ENCODE measurements at places on chromosomes 7 and 10.

DNA sequence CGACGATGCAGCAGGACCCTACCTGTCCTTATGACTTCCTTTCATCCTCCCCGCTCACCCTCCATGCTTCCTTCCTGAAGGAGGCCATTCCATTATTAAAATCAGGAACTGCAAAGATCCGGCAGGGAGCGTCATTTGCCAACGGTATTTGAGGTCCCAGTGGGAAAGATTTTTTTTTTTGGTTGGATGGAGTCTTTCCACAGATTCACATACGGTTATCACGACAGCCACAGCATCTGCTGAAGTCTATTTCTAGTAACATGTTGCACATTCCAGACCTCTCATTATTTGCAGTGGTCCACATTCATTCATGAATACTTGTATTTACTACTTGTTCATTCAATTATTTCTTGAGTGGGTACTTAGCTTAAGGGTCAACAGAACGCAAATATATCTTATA is 94.7 kb upstream of the LYZL2 start:
- DNase-seq = no peak

DNA sequence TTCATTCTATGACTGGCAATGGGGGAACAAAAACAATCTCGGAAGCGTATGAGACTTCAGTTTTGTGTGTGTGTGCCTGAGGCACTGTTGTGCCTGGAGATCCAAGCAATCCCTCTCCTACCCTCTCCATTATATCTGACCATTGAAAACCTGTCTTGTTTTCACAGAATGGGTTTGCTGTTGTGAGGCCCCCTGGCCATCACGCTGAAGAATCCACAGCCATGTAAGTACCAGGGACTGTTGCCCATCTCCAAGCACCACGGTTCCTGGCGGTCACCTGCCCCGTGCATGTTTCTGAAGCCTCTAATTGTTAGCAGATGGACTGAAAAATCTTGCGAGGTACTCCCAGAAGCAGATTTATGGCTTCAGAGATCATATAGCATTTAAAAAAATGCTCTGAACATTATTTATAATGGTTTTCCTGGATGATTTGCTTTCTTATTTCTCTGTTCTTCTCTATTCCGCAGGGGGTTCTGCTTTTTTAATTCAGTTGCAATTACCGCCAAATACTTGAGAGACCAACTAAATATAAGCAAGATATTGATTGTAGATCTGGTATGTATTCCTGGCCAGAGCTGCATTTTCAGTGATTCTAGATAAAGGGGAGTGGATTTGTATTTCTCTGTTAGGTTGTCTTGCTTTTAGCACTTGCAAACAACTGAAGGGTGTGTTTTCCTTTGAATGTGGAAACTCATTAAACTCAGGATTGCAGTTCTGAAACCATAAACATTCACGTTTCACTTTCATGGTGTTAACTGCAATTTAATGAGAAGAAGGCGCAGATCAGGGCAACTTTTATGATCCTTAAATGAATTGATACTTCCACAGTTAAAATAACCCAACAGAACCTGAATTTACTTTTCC is 288.2 kb downstream of the TWIST1 start:
- DNase-seq = no peak

- no peak for DNase-seq
These were observed 99.7 kb upstream of the DDC start for GRCh38 chr7:50664937-50665336.

- DNase-seq = no peak
These were observed 165.0 kb downstream of the CCSER2 start for GRCh38 chr10:84493361-84493760.

DNA sequence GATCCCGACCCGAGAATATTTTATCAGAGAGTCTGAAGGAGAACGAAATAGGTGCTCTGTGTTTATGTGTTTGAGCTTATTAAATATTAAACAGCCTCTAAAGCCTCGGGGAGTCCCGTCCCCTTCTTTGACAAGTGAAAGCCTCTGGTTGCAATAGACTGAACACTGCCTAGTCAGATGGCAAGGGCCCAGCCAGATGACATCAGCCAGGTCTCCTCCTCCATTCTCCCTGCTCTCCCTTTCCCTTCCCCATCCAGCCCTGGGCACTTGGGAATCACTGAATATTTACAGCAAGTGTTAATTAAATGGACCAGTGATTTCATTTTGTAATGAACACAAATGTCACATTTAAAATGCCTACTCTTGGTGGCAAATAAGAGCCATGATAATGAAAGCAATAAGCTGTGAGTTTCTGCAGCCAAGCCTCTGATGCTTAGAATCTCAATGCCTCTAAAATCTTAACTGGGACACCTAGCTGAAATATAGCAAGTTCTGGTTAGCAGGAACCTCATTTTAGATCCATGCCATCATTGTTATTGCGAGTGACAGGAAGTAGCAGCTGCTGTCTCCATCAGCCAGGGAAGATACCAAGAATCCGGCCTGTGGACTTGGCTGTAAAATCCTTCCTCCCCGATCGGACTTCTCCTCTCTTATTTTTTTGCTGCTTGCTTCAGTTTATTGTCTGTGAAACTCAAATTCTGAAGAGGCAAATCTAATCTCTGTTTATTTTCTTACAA is 202.1 kb downstream of the PRPF18 start:
- no peak for DNase-seq

- peak; percentile 23 for DNase-seq
These were observed 21.0 kb downstream of the UPP1 start for GRCh38 chr7:48109848-48110663.

DNA sequence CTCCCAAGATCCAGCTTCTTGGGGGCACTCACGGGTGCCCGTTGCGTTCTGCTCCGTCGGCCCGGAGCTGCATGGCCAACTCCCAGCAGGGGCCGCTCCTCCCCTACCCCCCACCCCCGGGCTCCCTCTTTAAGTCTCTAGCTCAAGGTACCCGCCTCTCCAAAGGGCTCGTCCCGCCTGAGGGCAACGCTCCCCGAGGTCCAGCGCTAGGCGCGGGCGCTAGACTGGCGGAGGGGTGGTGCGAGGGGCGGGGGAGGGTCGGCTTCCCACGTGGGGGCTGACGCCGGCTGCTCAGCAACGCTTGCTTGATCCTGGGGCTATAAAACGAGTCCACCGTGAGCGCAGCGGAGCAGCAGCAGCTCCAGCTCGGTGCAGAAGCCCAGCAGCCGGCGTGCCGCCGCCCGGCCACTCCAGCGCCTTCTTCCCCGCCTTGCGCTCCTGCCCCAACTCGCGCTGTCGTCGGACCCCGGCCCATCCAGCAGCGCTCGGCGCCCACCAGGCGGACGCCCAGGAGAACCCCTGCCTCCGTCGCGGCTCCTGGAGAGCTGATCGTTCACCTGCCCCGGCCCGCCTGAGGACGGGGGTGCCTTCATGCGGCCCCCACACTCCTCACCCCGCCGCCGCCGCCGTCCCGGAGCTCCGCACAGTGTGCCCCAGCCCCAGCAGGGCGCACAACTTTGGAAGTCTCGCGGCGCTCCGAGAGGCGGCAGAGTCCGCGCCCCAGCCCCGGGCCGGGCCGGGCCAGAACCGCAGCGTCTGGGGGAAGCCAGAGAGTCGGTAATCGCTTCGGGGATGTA is at the start of gene ADRA2A:
ADRA2A (plus strand) TSS at position 348 of the 797 bp plus-strand sequence. CDS start 968 bp downstream, outside the sequence.
- peak; percentile 38 for DNase-seq

GRCh38 chr7:27890205-27890849 is 150.4 kb downstream of the TAX1BP1 start:
- no peak for DNase-seq

DNA sequence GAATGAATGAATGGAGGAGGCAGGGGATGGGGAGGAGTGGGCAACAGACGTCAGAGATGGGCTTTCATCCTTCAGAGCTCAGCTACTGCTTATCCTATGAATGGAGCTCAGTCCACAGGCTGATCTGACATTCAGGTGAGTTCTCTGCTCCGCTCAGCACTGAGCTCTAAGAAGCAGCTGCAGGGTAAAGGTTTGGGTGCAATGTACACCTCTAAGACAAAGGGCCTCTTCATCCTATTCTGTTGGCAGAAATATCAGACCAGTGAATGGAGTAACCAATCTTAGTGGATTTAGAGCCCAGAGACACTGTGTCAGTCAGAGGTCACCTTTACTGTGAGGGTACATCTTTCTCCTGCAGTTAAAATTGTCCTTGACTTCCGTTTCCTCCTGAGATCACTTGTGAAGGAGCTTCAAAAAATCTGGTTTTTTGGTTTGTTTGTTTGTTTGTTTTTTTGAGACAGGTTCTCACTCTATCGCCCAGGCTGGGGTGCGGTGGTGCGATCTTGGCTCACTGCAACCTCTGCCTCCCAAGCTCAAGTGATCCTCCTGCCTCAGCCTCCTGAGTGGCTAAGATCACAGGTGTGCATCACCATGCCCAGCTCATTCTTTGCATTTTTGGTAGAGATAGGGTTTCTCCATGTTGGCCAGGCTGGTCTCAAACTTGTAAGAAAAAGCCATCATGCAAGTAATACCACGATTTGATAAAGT is 5.1 kb upstream of the CCZ1B start:
- DNase-seq = no peak

GRCh38 chr7:30479202-30480120 is 877 bp upstream of the NOD1 start:
- no peak for DNase-seq

Data from NCI-H524 (cell line).